ENCODE measurements at places on chromosomes 12 and 14.
A peak's percentile ranks its signal among the peaks of the same experiment; 100 is the strongest.

DNA sequence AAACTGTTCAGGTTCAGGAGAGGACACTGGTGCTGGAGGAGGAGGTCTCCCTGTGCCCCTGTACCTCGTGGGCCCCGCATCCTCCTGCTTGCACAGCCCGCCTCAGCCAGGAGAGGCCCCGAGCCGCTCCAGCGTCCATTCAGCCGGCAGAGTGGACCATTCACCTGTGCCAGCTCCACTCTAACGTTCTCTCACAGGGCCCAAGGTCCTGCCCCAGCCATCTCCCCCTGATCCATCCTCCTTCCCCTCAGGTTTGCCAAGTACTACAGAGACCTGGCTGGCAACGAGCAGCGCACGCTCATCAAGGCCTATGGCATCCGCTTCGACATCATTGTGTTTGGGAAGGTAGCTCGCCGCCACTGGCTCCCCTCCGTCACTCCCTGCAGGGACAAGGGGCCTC is 22.2 kb downstream of the P2RX4 start:
- no peak for DNase-seq

DNA sequence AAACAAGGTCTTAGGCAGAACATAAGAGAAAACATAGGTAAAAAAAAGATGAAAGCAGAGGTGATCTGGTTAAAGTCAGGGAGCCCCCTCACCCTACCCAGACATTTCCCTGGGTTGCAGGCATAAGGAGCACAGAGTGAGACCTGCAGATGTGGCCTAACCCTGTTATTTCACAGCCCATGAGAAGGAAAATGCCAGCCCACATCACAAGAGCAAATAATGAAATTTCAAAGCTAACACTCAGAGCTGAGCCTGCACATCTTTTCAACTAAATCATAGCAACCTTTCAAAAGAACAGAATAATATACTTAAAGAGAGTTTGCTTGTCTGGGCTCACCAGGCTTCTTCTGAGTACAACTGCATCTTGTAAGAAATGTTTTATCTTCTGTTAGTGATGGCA is 295.4 kb downstream of the RPAP3 start:
- no peak for DNase-seq

DNA sequence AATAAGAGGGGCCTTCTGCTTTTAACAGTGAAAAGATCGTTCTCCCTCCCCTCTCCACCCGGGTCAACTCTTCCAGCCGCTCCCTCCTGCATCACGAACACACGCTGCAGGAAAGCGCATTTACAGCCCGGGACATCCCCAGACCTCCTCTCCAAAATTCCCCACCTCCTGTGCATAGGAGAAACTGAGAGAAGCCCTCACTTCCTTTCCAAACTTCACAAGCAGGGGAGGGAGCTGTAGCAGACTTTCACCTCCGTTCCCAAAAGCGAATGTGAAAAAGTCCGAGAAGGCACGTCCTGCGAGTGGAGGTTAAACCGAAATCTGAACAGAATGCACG is 513 bp downstream of the BCAT1 start:
- no peak for DNase-seq

DNA sequence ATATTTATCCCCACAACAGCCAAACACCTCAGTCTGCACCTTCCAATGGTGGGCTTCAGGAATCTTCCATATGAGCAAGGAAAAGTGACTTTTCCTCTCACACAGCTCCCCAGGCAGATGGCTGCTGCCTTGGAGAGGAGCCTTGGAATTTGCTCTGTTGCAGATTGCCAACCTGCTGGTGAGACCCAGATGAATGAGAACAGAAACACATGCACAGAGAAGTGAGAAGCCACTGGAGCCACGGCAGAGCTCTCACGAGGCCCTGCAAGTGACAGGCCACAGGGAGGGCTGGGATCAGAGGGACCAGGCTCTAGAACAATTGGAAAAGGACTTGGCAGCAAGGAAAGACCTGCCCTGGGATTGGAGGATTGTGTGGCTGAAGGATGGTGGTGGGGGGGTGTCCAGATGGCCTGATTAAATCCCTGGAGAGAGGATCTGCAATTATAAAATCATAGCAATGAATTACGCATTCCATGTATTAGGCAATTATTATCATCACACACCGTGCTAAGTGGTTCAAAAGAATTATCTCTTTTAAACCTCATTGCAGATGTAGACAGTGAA is 84.9 kb upstream of the PWP1 start:
- no peak for DNase-seq

- DNase-seq, result peak; percentile 81
Measured at GRCh38 chr14:80425686-80426085, 214.4 kb upstream of the DIO2 start.

GRCh38 chr12:107487011-107487680 is 198.5 kb upstream of the PWP1 start:
- no peak for DNase-seq

DNA sequence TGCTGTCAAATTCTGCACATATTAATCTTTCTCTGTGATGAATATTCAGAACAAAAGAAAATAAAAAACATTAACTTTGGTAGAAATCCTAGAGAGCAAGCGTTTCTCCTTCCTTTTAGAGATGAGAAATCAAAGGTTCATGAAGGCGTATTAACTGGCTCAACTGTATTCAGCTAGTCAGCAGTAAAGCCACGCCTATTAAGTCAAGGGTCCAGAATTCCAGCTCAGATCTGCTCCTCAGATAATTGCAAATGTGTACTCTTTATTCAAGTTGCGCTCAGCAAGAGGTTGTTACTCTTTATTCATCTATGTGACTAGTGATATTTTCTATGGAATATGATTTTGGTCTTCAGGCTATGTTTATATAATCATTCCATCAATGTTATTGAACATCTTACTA is 13.1 kb upstream of the POC1B start:
- no peak for DNase-seq

DNA sequence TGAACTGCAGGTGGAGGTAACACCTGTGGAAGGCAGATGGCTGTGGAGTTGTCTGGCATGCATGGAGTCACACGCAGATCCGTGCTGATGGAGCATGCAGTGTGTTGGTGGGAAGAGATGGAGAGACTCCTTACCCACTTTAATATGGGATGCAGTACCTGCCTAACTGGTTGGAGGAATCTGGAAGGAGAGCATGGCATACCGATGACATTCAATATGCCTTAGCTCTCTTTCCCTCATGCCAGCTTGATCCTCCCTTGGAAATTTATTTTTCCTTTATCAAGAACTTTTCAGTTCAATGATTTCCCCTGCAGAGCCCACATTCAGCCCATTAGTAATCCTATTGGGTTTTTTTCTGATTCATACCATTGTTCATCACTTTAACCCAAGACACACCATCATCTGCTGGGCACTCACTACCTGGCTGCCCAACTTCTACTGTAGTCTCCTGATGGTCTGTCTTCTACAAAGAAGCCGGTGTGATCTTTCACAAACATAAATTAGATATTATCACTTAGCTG is 25.9 kb upstream of the NR2C1 start:
- DNase-seq, result no peak

- no peak for DNase-seq
Measured at GRCh38 chr14:89746654-89747053, 207.9 kb downstream of the EFCAB11 start.

- DNase-seq, result no peak
Measured at GRCh38 chr14:68691031-68691791, 101.7 kb downstream of the ZFP36L1 start.

DNA sequence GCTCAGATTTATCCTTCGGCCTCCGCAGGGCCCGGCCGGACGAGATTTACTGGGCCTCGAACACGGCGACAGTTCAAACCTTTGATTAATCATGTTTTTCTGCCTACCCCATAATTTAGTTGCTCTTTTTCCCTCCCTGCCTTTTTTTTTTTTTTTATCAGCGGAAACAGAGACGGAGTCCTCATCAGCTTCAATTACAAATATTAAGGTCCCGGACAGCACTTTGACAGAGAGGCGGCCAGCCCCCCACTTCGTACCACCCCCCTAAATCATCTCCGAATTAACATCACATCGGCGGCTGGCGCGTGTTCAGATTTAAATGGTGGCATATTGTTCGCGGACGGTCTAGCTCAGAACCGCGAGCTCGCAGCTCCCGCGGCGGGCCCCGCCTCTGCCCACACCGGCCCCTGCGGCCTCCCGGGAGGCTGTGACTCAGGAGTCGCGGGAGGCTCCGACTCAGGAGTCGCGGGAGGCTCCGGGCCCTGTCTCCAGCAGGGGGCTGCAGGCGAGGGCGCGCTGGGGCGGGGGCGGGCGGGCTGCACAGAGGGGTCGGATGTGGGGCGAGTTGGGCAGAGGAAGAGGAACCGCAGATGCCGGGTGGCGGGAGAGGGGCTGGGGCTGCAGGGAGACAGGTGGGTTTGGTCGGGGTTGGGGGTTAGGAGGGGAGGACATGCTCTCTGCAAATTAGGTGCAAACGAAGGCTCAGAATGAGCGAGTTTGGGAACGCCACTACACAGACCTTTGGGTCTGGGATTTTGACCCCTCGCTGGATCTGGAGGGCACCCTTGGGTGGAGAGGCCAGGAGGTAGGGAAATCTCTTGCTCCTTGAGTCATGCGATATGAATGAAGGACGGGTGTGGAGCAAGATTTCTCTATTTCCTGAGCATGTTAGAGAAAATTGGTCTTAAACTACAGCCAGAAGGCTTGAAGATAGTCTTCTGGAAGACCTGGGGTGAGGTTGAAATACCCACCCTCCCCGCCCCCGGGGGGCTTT is 19.6 kb upstream of the ATP5MC2 start:
- DNase-seq, result no peak

- no peak for DNase-seq
Measured at GRCh38 chr14:33812181-33812580, 138.7 kb downstream of the EGLN3 start.

GRCh38 chr12:6277982-6278438 is 32.5 kb upstream of the PLEKHG6 start:
- DNase-seq, result no peak

GRCh38 chr14:94964181-94964580 is 193.1 kb downstream of the DICER1 start:
- DNase-seq, result no peak

GRCh38 chr12:2335916-2336315 is 283.1 kb downstream of the CACNA1C start:
- no peak for DNase-seq

DNA sequence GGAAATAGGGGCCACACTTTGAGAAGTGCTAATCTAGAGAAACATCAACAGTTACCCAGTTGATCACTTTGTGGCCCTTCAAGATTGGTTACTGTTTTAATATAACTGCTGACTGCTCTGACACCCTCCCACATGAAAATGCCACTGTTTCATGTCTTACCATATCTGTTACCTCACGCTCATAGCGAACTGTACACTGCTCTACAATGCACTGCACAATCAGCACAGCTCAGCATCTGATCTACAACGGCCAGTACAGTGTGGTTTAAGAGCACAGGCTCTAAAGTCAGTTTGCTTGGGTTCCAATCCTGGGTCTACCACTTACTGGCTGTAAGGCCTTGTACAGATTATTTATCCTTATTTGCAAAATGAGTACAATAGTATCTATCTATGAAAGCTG is 39.1 kb downstream of the SPPL3 start:
- DNase-seq, result no peak

DNA sequence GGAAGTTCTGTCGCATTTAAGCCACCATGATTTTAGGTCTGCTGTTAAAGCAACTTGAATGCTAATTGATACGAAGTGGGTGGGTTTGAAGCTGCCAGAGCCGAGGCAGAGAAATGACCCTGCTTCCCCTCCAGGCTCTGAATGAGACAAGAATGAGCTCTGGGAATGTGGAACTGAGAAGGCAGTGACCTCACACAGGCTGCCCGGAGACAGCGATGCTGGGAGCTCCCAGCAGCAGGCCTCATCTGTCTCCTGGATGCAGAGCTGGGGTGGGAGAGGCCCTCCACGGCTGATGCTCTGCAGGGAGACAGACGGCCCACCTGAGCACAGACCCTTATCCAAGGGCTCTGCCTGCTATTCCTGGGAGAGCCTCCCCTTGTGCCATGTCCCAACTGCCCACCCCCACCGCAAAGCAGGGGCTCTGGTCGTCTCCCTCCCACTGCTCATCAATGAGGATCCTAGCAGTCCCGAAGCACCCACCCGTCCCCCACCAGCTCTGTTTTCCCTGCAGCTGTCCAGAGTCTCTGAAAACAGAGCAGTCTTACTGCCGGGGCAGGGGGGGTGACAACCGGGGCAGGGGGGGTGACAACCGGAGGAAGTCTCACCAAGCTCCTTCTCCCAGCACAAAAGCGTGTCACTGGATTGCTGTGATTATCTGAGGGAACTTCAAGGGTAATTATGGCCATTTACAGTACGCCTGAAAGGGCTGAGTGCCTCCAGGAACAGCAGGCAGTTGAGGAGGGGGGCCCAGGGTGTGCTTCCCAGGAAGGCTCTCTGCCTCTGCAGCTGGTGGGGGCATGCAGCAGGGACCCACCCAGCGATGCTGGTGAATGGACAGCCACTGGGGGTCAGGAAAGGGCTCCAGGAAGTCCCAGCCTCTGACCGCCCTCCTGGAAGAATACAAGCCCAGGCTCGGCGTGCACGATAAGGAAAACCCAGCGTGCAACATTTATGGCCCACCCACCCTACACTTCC is 67.8 kb downstream of the CHGA start:
- no peak for DNase-seq

- DNase-seq, result no peak
Measured at GRCh38 chr14:56482310-56482911, 97.2 kb upstream of the TMEM260 start.

- DNase-seq, result no peak
Measured at GRCh38 chr12:10235761-10236631, 23.3 kb downstream of the GABARAPL1 start.

- no peak for DNase-seq
Measured at GRCh38 chr12:96421014-96421413, 20.8 kb upstream of the CDK17 start.

- DNase-seq, result no peak
Measured at GRCh38 chr12:24507827-24508226, 441.1 kb downstream of the BCAT1 start.

- DNase-seq, result no peak
Measured at GRCh38 chr12:67803278-67803993, 154.9 kb downstream of the DYRK2 start.

- DNase-seq, result no peak
Measured at GRCh38 chr12:113157218-113157859, 7.8 kb downstream of the CFAP73 start.

GRCh38 chr12:96198965-96199364 is 4.8 kb downstream of the ELK3 start:
- DNase-seq, result peak; percentile 95

DNA sequence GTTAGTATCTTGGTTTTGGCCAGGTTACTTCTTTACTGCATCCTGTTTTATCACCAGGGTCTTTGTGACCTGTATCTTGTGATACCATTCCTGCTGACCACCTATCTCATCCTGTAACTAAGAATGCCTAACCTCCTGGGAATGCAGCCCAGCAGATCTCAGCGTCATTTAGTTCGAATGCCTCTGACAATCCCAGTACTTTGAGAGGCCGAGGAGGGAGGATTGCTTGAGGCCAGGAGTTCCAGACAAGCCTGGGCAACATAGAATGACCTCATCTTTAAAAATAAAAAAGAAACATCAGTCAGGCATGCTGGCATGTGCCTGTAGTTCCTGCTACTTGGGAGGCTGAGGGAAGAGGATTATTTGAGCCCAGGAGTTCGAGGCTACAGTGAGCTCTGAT is 206.5 kb downstream of the SUDS3 start:
- no peak for DNase-seq

- DNase-seq, result no peak
Measured at GRCh38 chr12:95943330-95943842, at the start of gene AMDHD1. Gene AMDHD1 (plus strand): TSS chr12:95943331. CDS start chr12:95943399, 68 bp downstream.

- DNase-seq, result no peak
Measured at GRCh38 chr12:49236423-49236822, 28.5 kb upstream of the TUBA1C start.

All from GM04503 (cell line).